ENCODE measurements at places on chromosomes 5 and 9. TPM values are rescaled to one million over a fixed set of nuclear protein-coding genes. Genes with fewer than 3 reads are reported as not detected.

The NUTM2G gene
- not detected for total RNA-seq

DNA sequence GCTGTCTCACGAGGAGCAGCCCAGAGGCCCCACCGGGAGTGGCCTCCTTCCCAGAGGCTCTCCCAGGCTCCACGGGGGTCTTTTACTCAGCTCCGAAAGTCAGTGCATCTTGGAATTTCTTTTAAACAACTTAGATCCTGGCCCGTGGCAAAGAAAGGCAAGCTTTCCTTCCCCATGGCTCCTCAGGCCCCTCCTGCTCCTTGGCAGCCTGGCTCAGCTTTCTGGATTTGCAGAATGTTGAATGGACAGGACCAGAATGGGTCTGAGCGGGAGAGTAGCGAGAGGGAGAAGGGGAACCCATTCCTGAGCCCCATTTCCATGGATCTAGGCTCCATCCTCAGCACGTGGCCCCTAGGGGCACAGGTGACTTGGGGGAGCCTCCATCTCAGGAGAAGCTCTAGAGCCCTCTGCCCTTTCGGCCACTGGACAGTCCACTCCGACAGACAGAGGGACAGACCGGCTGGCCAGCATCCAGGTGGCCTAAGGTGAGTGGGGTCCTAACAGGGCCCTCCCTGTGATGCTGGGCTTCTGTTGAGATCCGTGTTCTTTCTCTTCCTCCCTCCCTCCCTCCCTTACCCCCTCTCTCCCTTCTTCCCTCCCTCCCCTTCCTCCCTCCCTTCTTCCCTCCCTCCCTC, 173.9 kb upstream of the PPP1R26 start:
- no peak for DNase-seq

GRCh38 chr9:15306757-15307522, at the start of gene TTC39B:
TSS of gene TTC39B (minus strand) at chr9:15307216. CDS start at chr9:15307125, 91 bp downstream.
- peak; percentile 90 for DNase-seq

DNA sequence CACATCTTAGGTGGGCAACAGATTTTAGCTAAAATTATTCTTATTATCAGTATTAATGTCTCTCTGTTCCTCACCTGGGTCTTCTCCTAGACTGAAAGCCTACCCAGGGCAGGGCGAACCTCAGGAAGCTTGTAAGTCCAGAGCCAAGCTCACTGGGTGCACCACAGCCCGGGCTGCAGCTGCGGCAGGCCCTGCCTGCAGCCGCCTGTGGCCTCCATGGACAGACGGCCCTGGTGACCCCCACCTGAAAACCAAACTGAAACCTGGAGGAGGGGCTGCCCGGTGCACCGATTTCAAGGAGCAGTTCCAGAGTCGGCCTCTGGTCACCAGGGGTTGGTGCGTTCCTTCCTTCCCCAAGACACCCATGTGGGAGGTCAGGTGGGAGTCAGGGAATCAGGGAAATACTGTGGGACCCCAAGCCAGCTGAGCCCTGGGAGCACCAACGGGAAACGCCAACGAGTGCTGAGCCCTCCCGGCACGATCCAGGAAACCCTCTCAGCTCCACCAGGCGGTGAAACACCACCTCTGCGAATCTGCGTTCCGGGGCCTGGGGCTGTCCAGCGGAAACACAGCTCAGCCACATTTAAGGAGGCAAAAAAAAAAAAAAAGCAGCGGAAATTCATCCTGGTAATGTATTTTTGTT, 68.6 kb upstream of the PPP1R26 start:
- no peak for DNase-seq

DNA sequence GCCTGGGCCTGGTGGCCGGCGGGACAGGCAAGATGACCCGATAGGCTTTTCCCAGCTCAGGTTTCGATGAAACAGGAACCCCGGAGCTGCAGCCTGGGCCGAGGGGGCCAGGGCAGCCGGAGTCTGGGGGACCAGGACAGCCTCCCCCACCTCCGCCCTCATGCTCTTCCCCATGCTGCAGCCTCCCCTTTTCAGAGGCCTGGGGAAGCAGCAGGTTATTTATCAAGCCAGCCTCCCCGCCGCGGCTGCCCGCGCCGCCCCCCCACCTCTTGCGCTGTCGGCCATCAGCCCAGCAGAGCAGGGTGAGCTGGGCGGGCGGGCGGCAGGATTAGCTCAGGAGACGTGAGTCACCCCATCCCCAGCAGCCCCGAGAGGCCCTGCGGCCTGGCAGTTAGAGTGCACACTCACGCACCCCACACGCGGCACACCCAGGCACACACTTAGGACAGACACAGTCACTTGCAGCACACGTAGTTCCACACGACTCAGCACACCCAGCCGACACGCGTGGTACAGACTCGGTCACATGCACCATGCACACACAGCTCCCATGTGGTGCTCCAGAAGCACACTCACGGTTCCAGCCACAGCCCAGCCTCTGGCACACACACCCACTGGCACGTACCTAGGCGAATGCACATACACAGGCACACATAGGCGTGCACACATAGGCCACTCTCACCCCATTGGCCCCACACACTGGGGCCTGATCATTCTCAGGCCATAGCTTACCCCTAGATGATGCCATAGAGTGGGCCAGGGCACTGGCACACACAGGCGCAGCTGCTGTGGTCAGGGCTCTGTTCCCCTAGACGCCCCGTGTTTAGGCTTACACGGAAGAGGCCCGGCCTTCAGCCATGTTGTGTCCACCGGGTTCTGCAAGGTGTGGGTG, 13.0 kb downstream of the CXXC5 start:
- DNase-seq: no peak
